Amygdala (tissue), 56 donors: ENCODE measurements at places on chromosomes 6 and 20.

DNA sequence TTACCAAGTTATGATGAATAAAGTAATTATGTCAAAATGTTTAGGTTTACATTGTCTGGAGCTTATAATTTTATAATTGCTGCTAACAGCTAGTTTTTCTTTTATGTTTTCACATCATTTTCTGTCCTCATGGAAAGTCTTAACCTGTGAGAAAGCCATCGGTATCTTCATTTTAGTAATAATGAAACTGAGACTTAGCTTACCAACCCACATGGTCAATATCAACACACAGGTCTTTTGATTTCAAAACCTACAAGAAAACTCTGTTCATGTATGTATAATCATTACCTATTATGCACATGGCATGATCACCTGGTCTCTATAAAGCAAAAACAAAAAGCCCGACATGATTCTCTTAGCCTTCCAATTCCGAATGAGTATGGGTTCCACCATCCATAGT, 61.9 kb downstream of the KCNQ5 start:
- no peak for DNase-seq

- DNase-seq: no peak
Measured at GRCh38 chr20:60765821-60766403, 486.1 kb upstream of the CDH4 start.

- DNase-seq: no peak
Measured at GRCh38 chr20:54058420-54059139, 11.8 kb downstream of the BCAS1 start.

DNA sequence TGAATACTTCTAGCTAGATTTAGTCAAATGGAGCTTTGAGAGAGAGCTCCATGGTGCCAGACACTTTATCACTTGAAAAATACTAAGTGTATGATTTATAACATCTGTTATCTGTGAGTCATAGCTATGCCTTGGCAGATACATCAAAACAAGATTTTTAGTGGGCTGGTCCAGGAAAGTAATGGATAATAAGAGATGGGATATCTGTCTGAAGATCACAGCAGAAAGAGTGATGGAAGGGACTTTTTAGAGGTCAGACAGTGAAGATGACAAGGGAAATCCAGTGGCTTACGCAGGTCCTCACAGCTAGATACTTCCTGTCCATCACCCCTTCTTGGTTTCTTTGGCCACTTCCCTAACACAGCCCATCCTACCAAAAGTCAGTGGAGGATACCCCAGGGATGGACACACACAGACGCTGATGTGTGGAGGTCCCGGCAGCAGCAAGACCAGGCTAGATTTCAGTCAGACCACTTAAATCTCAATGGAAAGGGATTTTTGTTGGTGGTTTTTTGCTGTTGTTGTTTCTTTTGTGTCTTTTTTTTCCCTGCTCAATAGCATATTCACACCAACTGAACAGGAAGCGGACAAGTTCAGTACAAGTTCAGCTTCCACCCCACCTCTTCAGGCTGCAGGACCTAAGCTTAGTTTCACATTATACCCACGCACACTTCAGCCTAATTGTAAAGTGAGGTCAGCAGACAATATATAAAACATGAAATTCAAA, 209.3 kb downstream of the ALDH8A1 start:
- no peak for DNase-seq

DNA sequence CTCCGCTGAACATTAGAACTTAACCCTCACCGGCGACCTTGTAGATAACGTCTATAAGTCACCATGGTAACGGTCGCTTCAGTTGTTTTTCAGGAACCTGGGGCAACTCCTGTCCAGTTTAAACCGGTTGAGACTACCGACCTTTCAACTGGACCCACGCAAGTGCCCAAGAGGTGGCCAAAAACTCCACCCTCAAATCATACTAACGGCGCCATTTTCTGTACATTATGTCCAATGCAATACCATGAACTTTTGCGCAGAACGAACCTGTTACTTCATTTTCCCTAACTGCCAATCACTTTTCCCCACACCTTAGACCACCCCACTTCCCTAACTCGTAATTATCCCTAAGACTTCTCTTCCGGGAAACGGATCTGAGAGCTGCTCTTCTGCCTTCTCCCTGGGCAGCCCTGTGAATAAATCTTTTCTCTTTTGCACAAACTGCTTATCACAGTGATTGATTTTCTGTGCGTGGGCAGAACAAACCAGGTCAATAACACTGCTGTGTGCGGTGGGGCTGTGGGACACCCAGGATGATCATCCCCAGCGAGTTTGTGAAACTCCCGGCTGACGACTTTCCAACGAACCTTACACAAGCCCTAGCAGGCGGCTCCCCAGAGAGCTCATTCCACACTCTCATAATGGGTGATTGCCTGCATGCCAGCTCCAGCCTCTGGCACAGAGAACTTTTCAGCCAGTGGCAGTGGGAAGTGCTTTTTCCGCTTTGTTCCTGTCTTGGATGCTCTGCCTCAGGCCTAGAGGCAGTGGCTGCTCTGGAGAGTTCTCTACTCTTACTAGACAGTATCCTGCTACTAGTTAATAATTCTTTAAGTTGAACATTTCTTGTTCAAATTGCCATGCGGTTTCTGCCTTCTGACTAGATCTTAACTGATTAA, 28.6 kb downstream of the GPX5 start:
- DNase-seq: no peak

DNA sequence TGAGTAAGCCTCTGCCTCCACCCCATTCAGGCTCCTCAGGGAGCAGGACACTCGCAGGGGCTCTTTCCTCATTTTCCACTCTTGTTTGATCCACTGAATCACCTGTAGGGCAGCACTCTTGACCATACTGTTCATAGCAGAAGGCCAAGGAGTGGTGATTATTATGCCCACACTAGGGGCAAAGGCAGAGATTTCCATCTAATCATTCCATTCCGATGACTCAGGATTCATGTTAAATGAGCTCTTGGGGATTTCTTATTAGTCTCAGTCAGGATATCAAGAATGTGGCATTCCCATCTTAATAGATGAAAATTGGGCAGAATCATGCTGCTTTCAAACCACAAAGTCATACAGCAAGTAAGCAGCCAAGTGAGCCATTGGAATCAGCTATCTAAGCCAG, 101.9 kb upstream of the MOCS1 start:
- DNase-seq: no peak

DNA sequence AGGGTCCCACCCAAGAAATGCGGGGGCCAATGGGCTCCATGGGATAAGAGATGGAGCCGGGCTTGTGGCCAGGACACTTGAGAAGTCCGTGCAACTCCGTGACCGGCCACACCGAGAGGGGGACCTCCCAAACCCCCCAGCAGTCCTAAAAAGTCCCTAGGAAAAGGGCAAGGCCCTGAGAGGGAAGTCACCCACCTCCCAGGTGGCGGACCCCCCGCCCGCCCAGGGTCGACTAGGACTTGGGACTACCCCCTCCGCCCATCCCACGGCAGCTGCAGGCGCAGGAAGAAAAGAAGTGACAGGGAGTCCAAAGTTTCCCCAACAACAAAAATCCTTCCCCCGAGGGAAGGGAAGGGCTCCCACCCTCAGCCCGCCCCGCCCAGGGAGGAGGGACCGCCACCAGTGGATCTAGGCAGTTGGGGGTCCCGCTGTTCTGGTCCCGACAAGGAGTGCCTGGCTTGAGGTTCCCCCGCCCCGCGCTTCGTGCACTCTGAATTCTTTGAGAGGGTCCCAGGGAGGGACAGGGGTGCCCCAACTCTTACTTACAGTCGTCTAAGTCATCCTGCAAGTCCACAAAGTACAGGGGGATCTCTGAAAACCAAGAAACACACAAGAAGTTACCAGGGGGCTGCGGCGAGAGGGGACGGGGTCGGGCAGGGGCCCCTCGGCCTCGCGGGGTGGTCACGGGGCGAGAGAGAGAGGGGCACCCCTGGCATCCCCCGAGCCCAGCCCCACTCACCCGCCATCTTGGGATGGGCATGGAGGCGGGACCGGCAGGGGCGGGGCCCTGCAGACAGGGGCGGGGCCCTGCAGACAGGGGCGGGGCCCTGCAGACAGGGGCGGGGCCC, 611 bp upstream of the RAB22A start:
- DNase-seq: no peak

GRCh38 chr6:88290411-88290810, 124.3 kb upstream of the CNR1 start:
- DNase-seq: no peak

GRCh38 chr20:62420846-62421715, 6.3 kb downstream of the RBBP8NL start:
- DNase-seq: no peak

- DNase-seq: no peak
Measured at GRCh38 chr6:10276106-10276505, 138.8 kb downstream of the TFAP2A start.

GRCh38 chr6:25199544-25199943, 79.6 kb upstream of the CARMIL1 start:
- no peak for DNase-seq

- DNase-seq: no peak
Measured at GRCh38 chr6:10463491-10464481, 48.9 kb upstream of the TFAP2A start.

DNA sequence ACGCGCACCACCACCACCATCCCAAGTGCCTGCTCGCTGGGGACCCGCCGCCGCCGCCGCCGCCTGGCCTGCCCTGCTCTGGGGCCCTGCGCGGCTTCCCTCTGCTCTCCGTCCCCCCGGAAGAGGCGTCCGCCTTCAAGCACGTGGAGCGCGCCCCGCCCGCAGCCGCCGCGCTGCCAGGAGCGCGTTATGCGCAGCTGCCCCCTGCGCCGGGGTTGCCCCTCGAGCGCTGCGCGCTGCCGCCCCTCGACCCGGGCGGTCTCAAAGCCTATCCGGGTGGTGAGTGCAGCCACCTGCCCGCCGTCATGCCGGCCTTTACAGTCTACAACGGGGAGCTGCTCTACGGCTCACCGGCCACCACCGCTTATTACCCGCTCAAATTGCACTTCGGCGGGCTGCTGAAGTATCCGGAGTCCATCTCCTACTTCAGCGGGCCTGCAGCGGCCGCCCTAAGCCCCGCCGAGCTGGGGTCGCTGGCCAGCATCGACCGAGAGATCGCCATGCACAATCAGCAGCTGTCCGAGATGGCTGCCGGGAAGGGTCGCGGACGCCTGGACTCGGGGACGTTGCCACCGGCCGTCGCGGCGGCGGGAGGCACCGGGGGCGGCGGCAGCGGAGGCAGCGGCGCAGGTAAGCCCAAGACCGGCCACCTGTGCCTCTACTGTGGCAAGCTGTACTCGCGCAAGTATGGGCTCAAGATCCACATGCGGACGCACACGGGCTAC, 7.2 kb downstream of the PRDM13 start:
- no peak for DNase-seq

- no peak for DNase-seq
Measured at GRCh38 chr20:37359331-37359730, 13.4 kb downstream of the SRC start.

DNA sequence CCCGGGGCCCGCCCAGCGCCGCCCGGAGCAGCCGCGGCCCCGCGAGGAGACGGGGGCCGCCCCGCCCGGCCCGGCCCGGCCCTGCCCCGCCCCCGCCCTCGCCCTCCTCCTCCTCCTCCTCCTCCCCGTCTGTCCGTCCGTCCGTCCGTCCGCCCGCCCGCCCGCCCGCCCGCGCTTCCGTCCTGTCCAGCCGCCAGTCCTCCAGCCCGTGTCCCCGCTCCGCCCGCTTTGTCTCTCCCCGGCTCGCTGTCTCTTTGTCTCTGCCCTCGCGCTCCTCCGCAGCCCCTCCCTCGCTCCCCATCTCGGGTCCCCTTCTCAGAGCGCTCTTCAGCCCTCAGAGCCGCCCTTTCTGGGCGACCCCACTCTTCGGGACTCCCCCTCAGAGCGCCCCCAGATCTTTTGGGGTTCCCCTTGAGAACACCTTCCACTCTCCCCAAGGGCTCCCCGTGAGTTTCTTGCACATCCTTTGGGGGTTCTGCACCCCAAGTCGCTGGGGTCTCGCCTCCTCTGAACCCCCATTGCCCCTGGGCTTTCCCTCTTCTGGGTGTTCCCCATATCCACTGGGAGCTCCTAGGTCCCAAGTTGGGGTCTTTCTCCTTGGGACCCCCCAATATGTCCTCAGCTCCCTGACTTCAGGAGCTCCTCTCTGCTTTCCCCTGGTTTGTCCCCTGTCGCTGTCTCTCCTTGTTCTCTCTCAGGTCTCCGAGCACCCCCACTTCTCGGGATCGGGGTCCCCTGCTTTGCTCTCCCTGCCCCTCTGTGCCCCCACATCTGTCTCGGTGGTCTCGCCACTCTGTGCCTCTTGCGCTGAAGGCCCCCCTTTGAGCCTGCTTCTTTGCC, 79.5 kb upstream of the MYL9 start:
- peak; percentile 36 for DNase-seq

DNA sequence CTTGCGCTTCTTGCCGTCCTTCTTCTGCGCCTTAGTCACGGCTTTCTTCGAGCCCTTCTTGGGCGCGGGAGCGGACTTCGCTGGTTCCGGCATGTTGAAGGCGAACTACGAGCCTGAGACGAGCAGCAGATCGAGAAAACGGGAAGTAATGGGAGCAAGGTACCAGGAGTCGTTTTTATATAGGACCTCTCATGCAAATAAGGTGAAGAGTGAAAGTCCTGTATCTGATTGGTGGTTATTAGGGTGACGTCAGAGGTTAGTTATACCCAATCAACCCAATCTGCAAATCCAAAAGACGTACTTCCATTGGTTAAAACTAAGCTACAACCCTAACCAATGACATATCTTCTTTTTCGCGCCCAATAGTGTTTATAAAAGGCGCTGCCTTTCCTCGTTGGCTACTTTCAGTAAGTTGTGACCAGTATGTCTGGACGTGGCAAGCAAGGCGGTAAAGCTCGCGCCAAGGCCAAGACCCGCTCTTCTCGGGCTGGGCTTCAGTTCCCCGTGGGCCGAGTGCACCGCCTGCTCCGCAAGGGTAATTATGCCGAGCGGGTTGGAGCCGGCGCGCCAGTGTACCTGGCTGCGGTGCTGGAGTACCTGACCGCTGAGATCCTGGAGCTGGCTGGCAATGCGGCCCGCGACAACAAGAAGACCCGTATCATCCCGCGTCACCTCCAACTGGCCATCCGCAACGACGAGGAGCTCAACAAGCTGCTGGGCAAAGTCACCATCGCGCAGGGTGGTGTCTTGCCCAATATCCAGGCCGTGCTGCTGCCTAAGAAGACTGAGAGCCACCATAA, 100.6 kb upstream of the PRSS16 start:
- peak; percentile 61 for DNase-seq

GRCh38 chr20:2485661-2486060, 15.1 kb upstream of the SNRPB start:
- no peak for DNase-seq

GRCh38 chr6:10518557-10519407, 2.4 kb upstream of the GCNT2 start:
- no peak for DNase-seq

DNA sequence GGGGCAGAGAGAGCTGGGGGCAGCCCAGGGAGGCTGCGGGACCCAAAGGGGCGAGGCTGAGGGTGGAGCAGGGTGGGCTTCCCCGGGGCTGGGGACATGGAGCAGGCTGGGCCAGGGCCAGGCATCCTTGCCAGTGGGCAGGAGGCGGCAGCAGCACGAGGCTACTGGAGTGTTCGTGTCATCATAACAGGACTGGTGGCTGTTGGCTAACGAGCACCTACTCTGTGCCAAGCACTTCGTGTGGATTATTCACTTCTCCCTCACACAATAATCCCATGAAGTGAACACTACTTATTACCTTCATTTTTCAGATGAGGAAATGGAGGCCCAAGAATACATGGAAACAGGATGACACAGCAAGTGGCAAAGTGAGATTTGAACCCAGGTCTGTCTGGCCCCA, 41.7 kb downstream of the GRM4 start:
- DNase-seq: no peak
